DMS79 (cell line): ENCODE measurements at places on chromosomes 11 and 22.
A peak's percentile ranks its signal among the peaks of the same experiment; 100 is the strongest.

DNA sequence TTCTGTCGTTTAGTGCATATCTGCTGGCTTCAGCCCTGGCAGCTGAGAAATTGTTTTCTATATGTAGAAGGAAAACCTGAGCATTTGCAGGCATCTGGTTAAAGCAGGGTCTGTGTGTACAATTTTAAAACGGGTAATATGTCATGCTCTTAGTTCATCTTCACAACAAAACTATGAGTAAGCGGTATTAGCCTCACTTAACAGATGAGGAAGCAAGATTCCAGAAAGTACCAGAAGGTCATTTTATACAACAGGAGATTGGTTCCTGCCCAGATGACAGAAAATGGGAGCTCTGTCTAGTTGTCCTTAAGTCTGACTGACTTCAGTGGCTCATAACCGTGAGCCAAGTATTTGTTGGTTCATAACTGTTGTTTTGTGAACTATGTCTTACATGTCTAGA is 1.1 kb downstream of the TIMM10B start:
- DNase-seq, result no peak

GRCh38 chr11:1151366-1152315 is 6.1 kb upstream of the MUC5AC start:
- DNase-seq, result no peak

GRCh38 chr11:3920148-3920852 is 64.8 kb downstream of the STIM1 start:
- DNase-seq, result no peak

GRCh38 chr11:102254047-102254446 is 63.2 kb upstream of the BIRC3 start:
- DNase-seq, result no peak

- DNase-seq, result no peak
Measured at GRCh38 chr11:119340335-119341221, at the start of gene C1QTNF5. Gene C1QTNF5, minus strand, starts transcription at chr11:119340883. Its CDS starts 486 bp downstream, at chr11:119340397.

GRCh38 chr11:57460022-57460757 is at the start of gene RTN4RL2:
Gene RTN4RL2, plus strand, starts transcription at chr11:57460528. Its CDS starts 338 bp downstream, at chr11:57460866.
- DNase-seq, result peak; percentile 21

DNA sequence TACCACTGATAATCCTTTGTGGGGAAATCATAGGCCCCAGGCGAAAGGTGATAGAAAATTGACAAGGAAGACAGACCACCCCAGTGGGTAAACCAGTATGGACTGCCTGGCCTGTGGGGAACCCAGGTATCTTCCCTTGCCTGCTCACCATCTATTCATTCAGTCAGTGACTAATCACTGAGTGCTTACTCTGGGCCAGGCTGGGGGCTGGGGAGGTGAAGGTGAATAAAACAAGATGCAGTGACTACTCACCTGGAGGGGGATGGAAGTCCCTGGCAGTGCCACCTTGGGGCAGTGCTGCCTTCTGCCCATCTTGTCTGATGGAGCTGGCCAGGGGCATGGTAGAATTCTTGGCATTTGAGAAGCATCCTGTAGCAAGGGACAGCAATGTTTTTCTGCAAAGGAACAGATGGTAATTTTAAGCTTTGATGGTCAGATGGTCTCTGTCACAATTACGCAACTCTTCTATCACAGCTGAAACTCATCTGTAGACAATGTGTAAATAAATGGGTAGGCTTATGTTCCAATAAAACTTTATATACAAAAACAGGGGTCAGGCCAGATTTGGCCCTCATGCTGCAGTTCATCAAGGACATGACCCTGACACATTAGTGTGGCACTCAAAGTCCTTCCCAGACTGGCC is 4.6 kb downstream of the ISX start:
- no peak for DNase-seq
